HS-27A (cell line): ENCODE measurements at places on chromosomes 5 and 9.

DNA sequence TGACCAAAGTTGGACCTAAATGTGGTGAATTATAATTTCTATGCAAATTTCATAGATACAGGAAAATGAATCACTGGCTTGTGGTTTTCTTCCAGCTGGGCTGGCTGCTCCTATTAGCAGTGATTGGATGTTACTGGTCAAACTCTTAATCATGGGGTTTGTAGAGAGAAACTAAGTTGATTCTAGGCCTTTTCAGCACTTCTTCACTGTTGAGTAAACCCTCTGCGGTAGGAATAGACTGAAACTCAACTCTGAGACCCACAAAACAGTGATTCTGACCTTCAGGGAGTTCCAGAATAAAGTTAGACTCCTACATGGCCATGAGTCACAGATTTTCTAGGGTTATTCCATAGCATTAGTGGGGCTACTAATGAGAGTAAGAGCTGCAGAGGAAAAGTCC is 47.9 kb upstream of the FKTN start:
- DNase-seq, result no peak

- DNase-seq, result no peak
Measured at GRCh38 chr9:16866587-16866986, 3.9 kb downstream of the BNC2 start.

DNA sequence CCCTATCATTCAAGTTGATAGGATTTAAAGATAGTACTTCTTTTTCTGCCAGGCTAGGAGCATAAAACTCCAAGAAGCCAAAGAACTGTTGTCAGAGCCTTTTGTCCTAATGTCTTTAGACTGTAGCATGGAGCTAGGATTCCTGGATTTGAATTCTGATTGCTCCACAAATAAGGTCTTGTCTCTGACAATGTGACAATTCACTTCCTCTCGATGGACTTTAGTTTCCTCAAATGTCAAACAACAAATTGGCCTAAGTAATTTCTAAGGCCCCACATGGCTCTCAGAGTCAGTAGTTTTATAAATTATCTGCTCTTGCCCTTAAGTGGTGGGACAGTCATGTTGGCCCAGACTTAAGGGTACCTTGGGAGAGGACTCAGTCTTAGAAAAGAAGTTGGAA is 36.7 kb downstream of the RFK start:
- DNase-seq, result no peak

GRCh38 chr9:121954477-121955140 is 138.5 kb downstream of the TTLL11 start:
- DNase-seq, result no peak

GRCh38 chr5:131218392-131218791 is 45.5 kb upstream of the CDC42SE2 start:
- DNase-seq, result no peak
